ENCODE measurements at places on chromosomes 2 and 18.

GRCh38 chr2:24893934-24894333 lies 26.1 kb downstream of the ADCY3 start:
- DNase-seq: no peak

DNA sequence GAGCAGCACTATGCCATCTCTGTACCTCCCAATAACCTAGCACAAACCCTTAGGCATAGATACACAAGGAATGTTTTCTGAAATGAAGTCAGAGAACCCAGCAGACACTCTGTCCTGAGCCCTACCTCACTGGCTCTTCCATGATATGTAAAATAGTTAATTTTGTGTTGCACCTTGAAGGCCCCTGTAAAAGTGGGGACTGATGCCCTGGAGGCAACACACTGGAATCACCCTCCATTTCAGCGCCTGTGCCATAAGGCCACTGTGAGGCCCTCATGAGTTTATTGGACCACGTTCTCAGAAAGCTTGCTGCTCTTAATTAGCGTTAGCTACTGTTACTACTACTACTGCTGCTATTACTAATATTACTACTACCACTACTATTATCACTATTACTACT lies 670.1 kb upstream of the SOX11 start:
- no peak for DNase-seq

DNA sequence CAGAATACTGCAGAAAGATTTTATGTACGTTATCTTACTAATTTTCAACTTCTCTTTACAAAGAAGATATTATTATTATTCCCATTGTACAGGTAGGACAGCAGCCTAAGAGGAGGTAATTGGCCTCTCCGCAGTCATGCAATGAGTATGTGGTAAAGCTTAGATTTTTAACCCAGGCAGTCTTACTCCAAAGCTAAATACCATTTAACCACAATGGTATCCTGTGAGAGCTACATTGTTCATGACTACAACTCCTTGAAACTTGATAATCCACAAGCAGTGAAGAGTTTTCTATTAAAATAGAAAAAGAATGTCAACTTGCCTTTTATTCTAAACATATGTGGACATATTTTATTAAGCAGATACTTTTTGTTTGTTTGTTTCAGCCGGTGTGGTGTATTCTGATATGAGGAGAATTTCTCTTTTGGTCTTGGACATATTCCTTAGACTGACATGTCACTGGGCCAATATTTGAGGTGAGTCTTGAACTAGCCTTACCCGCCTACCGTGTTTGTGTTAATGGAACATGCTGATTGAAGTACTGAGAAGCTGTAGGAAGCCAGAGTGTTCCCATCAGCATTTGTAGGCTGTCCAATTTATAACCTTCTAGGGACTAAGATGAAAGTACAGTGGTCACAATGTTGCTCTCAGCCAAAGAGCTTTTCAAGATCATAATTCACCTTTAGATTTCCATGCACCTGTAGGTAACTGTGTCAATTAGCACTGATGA lies 293.9 kb upstream of the DCC start:
- no peak for DNase-seq

DNA sequence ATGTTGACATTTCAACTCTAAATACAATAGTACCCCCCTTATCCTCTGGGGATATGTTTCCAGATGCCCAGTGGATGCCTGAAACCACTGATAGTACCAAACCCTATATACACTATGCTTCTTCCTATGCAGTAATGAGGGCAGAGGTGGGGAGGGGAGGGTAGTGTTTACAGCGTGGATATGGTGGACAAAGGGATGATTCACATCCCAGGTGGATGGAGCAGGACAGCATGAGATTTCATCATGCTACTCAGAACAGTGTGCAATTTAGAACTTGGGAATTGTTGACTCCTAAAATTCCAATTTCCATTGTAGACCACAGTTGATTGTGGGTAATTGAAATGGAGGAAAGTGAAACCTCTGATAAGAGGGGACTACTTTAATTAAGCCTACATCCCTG lies 75.4 kb downstream of the TSN start:
- DNase-seq: no peak

DNA sequence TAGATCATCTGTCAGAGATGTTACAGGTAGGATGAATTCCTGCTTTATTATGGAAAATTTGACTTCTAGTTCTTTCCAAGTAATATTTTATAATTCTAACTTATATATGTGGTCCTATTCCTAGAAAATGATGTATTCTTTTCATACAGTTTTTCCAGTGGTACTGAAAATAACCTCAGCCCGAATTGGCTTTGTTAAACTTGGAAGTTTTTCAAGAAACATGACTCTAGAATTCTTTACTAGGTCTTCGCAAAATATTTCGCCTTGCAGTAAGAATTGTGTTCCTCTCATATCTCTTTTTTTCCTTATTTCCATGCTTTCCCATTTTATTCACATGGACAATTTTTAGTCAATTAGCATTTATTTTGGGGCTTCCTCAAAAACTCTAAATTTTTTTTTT lies 60.5 kb downstream of the BMPR2 start:
- DNase-seq: no peak

GRCh38 chr18:79011300-79011870 lies 31.8 kb downstream of the SALL3 start:
- no peak for DNase-seq

DNA sequence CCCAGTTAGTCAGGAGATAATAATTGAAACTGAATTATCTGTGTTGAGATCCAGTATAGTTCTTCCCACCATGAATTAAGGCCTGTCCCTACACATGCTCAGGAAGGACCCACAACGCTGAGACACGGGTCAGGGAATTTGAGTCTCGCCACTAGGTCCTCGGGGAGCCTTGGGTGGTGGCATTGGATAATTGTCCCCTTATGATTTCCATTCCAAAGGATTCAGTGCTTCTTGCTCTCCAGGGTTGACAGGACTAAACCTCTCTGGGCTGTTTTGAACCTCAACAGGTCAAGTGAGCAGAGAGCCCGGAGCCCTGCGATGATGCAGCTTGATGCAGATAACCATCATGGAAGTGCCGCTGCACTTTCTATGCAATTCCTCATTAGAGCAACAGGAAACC lies 253.7 kb upstream of the PXDN start:
- DNase-seq: no peak

DNA sequence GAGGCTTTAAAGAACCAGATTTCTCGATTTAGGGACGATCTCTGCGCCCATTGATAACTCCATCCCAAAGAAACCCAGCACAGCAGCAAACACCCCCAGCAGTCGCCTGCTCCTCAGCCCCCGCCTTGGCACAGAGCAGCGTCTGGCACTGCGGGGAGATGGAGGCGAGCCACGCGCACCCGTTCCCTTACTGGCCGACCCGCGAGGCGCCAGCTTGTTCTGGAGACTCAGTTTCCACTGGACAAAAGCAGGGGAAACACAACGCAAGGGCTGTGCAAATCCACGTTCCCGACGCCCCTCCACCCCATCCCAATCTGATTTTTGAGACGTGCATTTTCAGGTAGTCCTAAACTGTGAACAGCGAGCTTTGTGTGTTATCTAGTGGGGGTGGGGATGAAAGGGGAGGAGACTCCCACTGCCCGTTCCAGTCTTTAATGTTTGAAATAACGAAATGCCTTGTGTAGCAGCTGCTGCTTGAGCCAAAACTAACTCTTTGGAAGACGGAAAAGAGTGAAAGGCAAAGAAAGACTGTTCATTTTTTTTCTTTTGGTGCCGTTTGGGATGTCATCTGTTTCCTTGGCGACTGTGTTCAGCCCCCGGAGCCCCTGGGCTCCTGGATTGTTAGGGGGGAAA lies 143.2 kb downstream of the MEIS1 start:
- no peak for DNase-seq

- peak; percentile 86 for DNase-seq
Measured at GRCh38 chr2:138501425-138502254, at the start of gene SPOPL. SPOPL (plus strand) TSS chr2:138501770; CDS start chr2:138550217, 48,447 bp downstream.

DNA sequence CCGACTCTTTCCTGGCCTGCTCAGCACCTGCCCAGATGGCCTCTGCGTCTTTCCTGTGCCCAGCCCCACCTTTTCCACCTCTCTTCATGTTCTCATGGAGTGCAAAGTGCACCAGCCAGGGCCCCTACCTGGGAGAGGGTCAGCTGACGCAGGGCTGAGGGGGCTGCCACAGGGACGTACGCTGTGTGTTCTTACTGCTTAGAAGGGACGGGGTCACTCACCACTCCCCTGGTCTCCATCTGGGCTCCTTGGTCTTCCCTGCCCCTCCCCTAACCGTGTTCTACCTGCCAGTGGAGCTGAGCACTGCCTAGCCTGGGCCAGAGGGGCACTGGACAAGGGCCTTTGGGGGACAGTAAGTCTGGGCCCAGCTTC lies 8.6 kb downstream of the ERFE start:
- no peak for DNase-seq

DNA sequence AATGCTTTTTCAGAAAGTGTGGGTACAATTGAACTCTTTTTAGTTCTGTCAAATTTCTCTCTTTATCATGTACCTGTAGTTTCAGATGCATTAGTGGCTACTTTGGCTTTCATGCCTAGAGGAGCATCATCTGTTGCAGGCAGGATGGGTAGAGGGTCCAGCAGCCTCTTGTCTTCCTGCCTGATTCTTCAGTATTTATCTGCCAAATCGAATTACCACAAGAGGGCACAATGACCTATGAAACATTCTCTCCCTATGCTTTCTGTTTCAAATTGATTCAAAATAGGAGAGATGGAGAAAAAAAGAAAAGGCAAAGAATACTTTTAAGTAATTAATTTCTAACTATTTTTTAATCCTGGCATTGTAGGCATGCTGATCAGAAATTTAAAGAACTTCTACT lies 477.2 kb downstream of the TRIB2 start:
- DNase-seq: no peak

DNA sequence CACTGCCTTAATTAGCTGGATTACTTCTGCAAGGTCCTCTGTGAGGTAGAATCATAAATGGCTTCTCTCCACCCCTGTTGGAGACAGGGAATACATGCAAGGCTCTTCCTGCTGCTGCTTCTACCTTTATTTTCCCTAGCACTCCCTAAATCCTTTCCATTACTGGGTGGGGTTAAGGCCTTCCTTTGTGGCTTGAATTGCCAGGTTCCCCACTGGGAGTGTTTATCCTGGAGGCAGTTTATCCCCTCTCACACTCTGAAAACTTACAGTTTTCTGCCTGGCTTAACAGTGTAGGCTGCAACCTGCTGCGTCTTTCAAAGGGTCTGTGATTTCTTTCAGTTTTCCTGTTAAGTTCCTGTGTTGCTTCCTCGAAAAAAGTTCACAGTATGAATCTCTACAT lies 1062.3 kb upstream of the CRIM1 start:
- no peak for DNase-seq

GRCh38 chr18:61954096-61954746 lies 61.4 kb upstream of the RNF152 start:
- no peak for DNase-seq

DNA sequence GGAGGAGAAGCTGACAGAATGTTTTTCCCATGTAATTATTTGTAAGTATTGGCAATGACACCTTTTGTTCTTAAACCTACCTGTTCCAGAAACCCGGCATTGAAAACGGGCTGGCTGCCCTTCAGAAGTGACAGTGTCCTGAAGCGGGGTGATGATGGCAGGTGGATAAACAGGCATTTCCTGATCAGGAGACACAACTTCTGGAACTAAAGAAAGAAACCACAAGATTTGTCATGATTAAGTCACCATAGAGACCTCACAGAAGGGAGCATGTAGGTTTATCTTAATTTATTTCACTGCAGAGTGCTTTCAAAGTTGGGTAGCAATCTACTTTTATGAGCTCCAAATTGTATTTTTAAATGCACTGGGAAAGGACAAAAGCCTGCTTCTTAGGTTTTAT lies 43.1 kb downstream of the TTN start:
- no peak for DNase-seq

DNA sequence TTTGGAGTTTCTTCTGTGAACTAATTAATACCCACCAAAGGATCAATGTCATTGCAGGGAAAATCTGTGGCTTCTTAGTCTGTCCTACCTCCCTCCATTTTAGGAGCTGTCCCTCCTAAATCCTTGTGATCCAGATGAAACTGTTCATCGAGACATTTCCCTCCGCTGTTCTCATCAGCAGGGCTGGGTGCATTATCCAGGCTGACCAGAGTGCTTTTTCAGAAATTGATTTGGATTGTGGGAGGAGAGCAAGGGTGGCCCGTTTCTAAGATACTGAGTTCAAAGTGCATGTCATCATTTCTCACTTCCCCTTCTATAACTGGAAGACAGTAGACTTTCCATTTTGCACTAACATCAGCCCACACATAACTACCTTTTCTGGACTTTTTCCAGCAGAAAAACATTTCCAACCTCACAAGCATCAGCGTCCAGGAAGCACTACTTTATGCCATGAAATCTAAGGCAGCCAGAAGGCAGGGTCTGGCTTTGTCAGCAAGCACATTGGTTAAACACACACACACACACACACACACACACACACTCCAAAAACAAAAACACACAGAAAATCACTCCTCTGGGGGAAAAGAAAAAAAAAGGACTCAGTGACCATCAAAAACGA lies 94.1 kb downstream of the ANKRD44 start:
- peak; percentile 42 for DNase-seq

- no peak for DNase-seq
Measured at GRCh38 chr2:23751747-23752265, 175.1 kb downstream of the ATAD2B start.

- no peak for DNase-seq
Measured at GRCh38 chr2:73027340-73027739, 44.2 kb downstream of the SFXN5 start.

GRCh38 chr2:95025406-95026319 lies at the start of gene MAL:
MAL (plus strand) TSS chr2:95025708; CDS start chr2:95025793, 85 bp downstream.
- peak; percentile 60 for DNase-seq

DNA sequence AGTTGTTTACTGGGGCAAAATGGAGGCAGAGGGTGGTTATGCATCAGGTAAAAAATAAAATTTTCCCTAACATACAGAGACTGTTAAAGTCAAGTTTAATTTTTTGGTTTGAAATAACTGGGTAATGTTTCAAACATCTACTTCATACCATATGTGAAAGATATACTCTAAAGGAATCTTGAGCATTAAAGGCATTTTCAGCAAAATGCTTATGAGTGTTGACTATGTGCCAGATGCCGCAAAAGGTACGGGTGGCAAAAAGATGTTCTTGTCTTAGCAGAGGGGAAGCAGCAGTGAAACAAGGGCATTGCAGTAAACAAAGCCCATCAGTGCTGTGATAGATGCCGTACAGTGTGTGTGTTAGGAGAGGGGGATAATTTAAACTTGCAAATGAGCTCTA lies 263.1 kb upstream of the ID2 start:
- no peak for DNase-seq

All from CD4-positive, alpha-beta T cell treated with Interleukin-21 for 1 hour (primary cell).